HT1080 (cell line): ENCODE measurements at places on chromosomes 5 and 9. TPM values are rescaled to one million over a fixed set of nuclear protein-coding genes. Genes with fewer than 3 reads are reported as not detected.

- DNase-seq: peak; percentile 42
Observed at GRCh38 chr5:1244976-1245375, 19.8 kb downstream of the SLC6A18 start.

DNA sequence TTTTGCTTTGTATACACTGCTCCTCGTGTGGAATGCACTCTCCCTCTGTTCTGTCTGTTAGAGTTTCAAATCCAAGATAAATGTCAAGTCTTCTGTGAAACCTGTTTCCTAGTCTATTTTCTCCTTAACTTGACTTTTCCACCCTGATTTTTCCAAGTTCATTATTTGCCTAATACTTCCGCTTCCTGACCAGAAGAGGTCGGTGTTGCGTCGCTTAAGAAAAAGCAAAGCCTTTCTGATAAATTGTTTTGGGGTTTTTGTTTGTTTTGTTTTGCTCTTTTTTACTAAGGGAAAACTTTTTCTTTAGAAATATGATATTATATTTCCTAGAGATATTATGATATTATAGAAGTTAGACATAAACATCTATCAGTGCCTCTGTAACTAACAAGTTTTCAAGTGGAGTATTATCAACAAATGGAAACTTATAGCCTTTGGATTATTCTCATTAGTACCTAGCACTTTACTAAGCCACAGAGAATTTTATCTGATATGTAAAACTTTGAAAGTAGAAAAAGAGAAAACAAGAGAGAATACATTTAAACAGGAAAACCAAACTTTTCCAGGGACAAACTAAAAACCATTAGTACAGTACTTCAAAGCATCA lies 55.8 kb downstream of the PHAX start:
- no peak for DNase-seq

The MEIKIN gene
- not detected in 2 replicates for total RNA-seq

The C5orf52 gene
- not detected in 2 replicates for total RNA-seq

The IFNA13 gene
- total RNA-seq: not detected in 2 replicates

The TMEM252 gene
- total RNA-seq: not detected in 2 replicates

GRCh38 chr5:168847511-168848073 lies 268.4 kb upstream of the PANK3 start:
- no peak for DNase-seq

DNA sequence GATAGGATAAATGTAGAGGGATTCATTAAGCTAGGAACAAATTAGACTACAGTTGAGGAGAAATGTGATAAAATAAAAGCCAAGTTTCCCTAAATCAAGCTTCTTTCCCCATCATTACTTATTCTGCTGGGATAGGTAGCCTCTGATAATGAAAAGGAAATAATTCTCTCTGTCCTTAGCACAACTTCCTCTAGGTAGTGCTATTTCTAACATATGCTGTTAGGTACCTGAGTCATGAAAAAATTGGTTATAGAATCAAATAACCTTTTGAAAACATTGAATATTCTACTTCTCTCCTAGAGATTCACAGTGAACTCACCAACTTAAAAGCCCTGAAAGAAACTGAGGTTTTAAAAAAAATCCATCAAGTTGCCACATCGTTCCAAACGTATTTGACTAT lies 1793.1 kb downstream of the EFNA5 start:
- no peak for DNase-seq

DNA sequence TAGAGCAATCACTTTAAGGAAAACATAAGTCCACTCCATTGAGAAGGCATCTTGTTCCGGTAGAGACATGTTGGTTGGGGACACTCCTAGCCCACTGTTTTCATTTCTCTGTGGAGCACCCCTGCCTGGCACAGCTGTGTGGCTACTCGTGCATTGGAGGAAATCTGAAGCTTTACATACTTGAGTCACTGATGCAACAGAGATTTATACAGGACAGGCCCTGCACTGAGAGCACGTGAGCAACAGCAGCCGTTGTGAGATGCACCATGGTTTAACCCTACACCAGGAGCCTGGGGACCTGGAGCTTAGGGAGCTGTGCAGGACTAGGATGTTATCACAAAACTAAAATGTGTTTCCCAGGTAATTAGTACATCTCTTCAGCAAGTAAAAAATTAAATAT lies 230.7 kb upstream of the IRX1 start:
- DNase-seq: no peak

The RALGPS1 gene
- total RNA-seq: 0.42 and 2.4 TPM in 2 replicates

DNA sequence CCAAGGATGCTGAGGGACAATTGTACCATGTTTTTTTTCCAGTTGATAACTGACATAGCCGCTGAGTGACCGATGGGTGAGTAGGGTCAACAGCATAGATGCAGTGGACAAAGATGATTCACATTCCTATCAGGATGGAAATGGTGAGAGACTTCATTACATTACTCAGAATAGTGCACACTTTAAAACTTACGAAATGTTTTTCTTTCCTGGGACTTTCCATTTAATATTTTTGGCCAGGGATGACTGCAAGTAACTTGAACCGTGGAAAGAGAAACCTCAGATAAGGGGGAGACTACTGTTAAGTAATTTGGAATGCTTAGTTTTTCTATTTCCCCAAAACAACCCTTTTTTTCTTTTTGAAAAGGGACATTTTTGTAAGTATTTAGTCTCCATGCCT lies 3.0 kb upstream of the TUSC1 start:
- DNase-seq: peak; percentile 49

GRCh38 chr5:37005252-37005651 lies 128.7 kb downstream of the NIPBL start:
- DNase-seq: no peak

DNA sequence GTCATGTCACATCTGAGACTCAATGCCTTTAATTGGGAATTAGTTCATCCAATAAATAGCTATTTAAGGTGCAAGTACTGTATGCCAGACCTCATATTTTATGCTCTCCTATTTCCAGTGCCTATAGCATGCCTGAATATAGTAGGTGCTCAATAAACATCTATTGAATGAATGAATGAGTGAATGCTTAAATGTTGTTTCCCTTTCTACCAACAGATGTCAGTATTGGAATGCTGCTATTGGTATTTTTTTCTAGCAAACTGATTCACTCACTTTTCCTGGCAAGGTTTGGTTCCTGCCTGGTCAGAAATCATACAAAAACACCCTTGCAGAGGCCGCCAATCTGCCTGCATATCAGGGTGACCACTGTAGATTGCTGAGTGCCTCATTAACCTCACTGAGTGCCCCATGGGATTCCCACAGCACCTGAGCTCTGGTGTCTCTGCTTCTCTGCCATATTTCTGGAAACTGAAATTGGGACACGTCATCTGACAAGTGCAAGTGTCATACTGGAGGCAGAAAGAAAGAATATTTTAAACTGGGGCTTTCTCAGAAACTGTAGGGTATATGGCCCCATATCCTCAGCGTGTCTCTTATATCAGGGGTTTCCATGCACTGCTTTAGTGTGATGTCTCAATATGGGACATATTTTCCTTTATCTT lies 359.7 kb downstream of the TRIM32 start:
- DNase-seq: peak; percentile 17

DNA sequence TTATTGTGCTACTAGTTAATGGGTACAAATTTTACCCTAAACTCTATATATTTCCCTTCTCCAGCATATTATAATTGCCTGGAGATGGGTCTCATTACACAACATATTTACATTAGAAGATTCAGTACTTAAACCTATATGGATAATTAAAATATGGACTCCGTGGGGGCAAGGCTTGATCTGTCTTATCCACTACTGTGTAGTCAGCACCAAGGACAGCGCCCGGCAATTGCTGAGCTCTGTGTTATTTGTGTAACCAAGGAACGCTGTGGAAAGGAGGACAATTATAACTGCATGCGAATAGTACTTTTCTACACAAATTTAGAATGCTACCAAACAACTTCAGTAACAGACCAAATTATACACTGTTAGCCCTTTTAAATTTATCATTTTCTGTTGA lies 77.7 kb downstream of the DNAH5 start:
- peak; percentile 33 for DNase-seq

DNA sequence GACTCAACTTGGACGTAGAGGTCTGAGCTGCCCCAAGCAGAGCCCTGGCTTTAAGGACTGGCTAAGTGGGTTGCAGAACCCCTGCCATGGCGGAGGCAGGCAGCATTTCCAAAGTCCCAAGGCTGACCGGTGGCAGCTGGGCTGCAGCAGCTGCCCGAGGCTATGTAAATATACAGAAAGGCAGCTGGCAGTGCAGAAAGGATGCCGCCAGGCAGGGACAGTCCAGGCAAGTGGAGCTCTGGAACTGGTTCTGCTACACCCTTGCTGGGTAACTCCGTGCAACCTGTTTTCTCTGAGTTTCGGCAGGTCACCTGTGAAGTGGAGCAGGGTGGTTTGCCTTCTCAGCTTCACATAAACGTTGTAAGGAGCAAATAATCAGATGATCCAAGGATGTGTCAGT lies 46.0 kb downstream of the SHB start:
- DNase-seq: no peak

The TMC1 gene
- not detected in 2 replicates for total RNA-seq

- DNase-seq: no peak
Observed at GRCh38 chr9:4922730-4923129, 62.3 kb upstream of the JAK2 start.

DNA sequence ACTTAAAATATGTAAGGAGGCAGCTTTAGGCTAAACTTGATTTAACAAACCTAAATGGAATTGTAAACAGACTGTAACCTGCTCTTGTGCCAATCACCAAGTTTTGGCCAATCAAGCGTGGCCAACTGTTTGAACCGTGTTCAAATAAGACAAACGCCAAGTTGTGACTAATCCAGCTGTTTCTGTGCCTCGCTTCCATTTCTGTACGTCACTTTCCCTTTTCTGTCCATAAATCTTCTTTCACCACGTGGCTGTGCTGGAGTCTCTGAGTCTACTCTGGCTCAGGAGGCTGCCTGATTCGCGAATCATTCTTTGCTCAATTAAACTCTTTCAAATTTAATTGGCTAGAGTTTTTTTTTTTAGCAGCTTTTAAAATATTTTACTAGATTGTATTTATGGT lies 71.3 kb downstream of the LIX1 start:
- peak; percentile 47 for DNase-seq

DNA sequence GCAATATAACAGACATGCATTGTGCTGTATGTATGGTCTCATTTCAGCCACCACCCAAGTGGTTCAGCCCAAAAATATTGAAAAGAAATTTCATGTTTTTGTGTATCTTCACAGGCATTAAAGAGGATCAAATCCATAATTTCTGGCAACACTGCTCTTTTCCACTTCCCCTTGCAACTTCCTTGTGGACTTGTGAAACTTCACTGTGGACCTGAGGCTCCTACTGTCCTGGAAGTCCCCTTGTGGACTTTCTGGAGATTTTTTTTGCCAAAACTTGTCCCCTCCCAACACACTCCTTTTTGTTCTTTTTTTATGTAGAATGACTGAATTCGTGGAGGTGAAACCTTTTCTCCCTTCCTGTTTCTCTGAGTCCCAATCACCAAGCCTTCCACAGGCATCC lies 14.3 kb downstream of the OTULINL start:
- DNase-seq: no peak

The C9orf57 gene
- total RNA-seq: not detected in 2 replicates

- DNase-seq: no peak
Observed at GRCh38 chr9:123321616-123322272, 34.3 kb upstream of the CRB2 start.

The GFPT2 gene
- total RNA-seq: 105 and 112 TPM in 2 replicates

DNA sequence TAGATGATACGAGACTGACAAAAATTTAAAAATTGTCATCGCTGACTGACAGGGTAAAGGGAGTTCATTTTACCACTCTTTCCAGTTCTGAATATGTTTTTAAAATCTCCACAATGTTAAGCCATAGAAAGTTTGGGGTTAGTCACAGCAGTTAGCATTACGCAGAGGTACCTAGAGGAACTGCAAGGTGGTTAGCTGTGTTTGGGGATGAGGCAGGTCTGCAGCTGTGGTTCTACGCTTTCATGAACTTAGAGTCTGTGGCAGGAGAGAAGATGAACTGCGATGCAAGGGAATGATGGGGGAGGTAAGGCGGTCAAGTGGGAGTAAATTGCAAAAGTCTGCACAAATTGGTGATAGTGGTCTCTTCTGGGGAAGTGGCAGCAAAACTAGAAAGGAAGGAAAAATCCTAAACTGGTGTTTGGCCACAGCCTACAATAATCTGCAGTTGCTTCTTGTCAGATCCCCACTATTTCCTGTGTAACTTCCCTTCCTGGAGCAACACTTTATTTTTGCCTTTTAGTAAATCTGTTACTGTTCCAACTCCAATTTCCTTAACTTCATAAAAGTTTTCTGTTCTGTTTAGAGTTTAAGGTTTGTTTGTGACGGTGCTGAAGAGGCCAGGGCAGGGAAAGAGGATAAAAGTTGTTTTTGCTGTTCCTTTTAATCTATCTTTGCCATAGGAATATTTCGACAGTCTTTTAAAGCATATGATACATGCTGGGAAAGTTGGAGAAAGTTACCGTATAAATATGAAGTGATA lies 38.6 kb upstream of the SNX2 start:
- no peak for DNase-seq

The PCDHA5 gene
- total RNA-seq: not detected in 2 replicates

DNA sequence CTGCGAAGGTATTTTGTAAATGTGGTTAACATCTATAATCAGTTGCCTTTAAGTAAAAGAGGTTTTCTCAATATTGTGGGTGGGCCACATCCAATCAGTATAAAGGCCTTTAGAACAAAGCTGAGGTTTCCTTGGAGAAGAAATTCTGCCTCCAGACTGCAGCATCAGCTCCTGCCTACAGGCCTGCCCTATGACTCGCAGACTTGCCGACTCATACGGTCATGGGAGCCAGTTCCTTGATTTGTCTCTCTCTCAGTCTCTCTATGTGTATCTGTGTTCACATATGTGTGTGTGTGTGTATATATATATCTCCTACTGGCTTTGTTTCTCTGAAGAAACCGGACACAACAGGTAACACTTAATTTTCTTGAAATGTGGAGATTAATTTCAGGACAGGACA lies 45.3 kb downstream of the SLC36A1 start:
- peak; percentile 57 for DNase-seq

DNA sequence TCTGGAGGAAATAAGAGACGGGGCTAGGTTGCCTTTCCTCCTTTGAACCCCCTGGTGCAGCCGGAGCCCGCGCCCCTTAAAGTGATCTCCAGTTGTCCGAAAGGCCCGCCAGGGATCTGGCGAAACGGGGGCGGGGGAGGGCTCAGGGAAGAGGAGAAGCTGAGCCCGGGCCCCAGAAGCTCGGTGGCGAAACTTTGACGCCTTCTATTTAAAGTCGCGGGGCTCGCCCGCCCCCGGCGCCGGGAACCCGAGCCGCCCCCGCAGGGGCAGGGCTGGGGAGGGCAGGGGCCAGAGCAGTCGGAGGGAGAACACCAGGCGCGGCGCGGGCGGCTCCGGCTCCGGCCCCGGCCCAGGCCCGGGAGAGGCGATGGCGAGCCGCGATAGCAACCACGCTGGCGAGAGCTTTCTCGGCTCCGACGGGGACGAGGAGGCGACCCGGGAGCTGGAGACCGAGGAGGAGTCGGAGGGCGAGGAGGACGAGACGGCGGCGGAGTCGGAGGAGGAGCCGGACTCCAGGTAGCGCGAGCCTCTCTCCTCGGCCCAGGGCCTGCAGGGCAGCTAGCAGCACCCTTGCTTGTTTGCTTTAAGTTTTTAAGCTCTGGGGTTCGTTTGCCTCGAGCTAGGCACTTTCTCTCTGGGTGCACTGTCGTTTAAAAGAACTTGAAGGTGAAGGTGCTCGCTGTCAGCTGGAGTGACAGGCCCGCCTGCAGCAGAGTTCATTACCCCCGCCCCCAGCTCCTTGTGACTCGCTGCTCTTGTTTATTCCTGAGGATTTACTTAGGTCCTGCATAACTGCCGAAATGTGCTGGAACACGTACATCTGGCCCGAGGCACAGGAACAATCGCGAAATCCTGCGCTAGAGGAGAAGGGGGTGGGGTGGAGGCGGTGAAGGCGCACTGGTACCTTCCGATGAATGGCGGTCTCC lies at the start of gene CMYA5:
CMYA5 (plus strand) TSS at position 296 of the 926 bp plus-strand sequence; CDS start at position 368, 72 bp downstream.
- no peak for DNase-seq

The SREK1 gene
- 47.5 and 87.6 TPM in 2 replicates for total RNA-seq

The OR2K2 gene
- not detected in 2 replicates for total RNA-seq

GRCh38 chr5:129904102-129904666 lies at the start of gene CHSY3:
CHSY3 (plus strand) TSS chr5:129904465.
- peak; percentile 86 for DNase-seq
